Fibroblast of the aortic adventitia (primary cell): ENCODE measurements at places on chromosomes 1 and 21. TPM values are rescaled to one million over a fixed set of nuclear protein-coding genes. Genes with fewer than 3 reads are reported as not detected.

PLEKHA6 gene
- 3.6 and 5.1 TPM in 2 replicates for total RNA-seq

FMO5 gene
- 1.8 and 3.3 TPM in 2 replicates for total RNA-seq

UBASH3A gene
- total RNA-seq, result not detected in 2 replicates

SMPDL3B gene
- 0.09 TPM in 1 of 2 replicates, not detected in the other for total RNA-seq

KTI12 gene
- 8.5 and 12.7 TPM in 2 replicates for total RNA-seq

DNAH14 gene
- total RNA-seq, result 12.7 and 33.9 TPM in 2 replicates

NFASC gene
- 22.0 and 25.9 TPM in 2 replicates for total RNA-seq

CCDC27 gene
- total RNA-seq, result not detected in 2 replicates

RAB29 gene
- 13.7 and 28.2 TPM in 2 replicates for total RNA-seq

ETS2 gene
- 7.5 and 62.6 TPM in 2 replicates for total RNA-seq

GLIS1 gene
- 1.6 TPM in 1 of 2 replicates, not detected in the other for total RNA-seq

CDK18 gene
- 0.27 and 1.6 TPM in 2 replicates for total RNA-seq

LAMC2 gene
- 2.0 and 2.8 TPM in 2 replicates for total RNA-seq

VWA1 gene
- total RNA-seq, result 1.8 and 2.9 TPM in 2 replicates

HES4 gene
- total RNA-seq, result 0.36 and 0.82 TPM in 2 replicates

C2CD2 gene
- 14.7 and 20.2 TPM in 2 replicates for total RNA-seq

GBP4 gene
- total RNA-seq, result 0.09 and 3.7 TPM in 2 replicates

SLAMF6 gene
- not detected in 2 replicates for total RNA-seq

WARS2 gene
- total RNA-seq, result 21.7 and 22.5 TPM in 2 replicates

C8B gene
- not detected in 2 replicates for total RNA-seq

PEAR1 gene
- 4.8 and 10.8 TPM in 2 replicates for total RNA-seq

AMY2A gene
- total RNA-seq, result not detected in 2 replicates

EFCAB7 gene
- total RNA-seq, result 12.1 and 15.7 TPM in 2 replicates

NUDT4B gene
- total RNA-seq, result 72.0 and 77.5 TPM in 2 replicates

MAP1LC3C gene
- total RNA-seq, result 0.09 TPM in 1 of 2 replicates, not detected in the other

PLD5 gene
- under 0.01 TPM in 1 of 2 replicates, not detected in the other for total RNA-seq

AADACL3 gene
- not detected in 2 replicates for total RNA-seq

CASZ1 gene
- total RNA-seq, result 0.09 TPM in 1 of 2 replicates, not detected in the other

G0S2 gene
- 23.0 and 146 TPM in 2 replicates for total RNA-seq

SPRR5 gene
- not detected in 2 replicates for total RNA-seq

TAL1 gene
- total RNA-seq, result 0.08 and 0.36 TPM in 2 replicates

POU3F1 gene
- not detected in 2 replicates for total RNA-seq

LCE2C gene
- total RNA-seq, result not detected in 2 replicates

RPRD2 gene
- 12.2 and 19.3 TPM in 2 replicates for total RNA-seq

CFAP141 gene
- not detected in 2 replicates for total RNA-seq

RAD54L gene
- 0.90 and 9.7 TPM in 2 replicates for total RNA-seq

GNG12 gene
- total RNA-seq, result 91.1 and 455 TPM in 2 replicates

GSTM1 gene
- total RNA-seq, result 24.3 TPM in 1 of 2 replicates, not detected in the other

ALDH9A1 gene
- total RNA-seq, result 71.7 and 97.2 TPM in 2 replicates

RGS4 gene
- total RNA-seq, result 255 and 538 TPM in 2 replicates

PGLYRP3 gene
- total RNA-seq, result not detected in 2 replicates

MATN1 gene
- total RNA-seq, result 0.18 and 0.25 TPM in 2 replicates

PAQR6 gene
- 0.63 TPM in 1 of 2 replicates, not detected in the other for total RNA-seq

DNAJC6 gene
- total RNA-seq, result 0.49 and 0.72 TPM in 2 replicates

TSPAN2 gene
- total RNA-seq, result 0.18 and 2.5 TPM in 2 replicates
